ENCODE measurements at places on chromosomes 5 and 9. TPM values are rescaled to one million over a fixed set of nuclear protein-coding genes. Genes with fewer than 3 reads are reported as not detected.
A peak's percentile ranks its signal among the peaks of the same experiment; 100 is the strongest.

- peaks cover 50% of the 10 kb centered on the region for H3K36me3 ChIP-seq
- peak overlapping the region; percentile 46 for H3K27ac ChIP-seq
- DNase-seq = no peak
Measured at GRCh38 chr9:37953206-37953774, 49.4 kb upstream of the SLC25A51 start.

- peaks cover 3% of the 10 kb centered on the region for H3K4me1 ChIP-seq
- H3K36me3 ChIP-seq = no peaks in the 10 kb centered on the region
Measured at GRCh38 chr5:91240175-91240574, 142.9 kb downstream of the ARRDC3 start.

Gene IL4
- total RNA-seq = not detected

GRCh38 chr5:135713161-135713915 lies 121.1 kb upstream of the SLC25A48 start:
- no peaks in the 10 kb centered on the region for H3K36me3 ChIP-seq
- H3K4me1 ChIP-seq = no peaks in the 10 kb centered on the region
- no peaks in the 10 kb centered on the region for H3K27me3 ChIP-seq

DNA sequence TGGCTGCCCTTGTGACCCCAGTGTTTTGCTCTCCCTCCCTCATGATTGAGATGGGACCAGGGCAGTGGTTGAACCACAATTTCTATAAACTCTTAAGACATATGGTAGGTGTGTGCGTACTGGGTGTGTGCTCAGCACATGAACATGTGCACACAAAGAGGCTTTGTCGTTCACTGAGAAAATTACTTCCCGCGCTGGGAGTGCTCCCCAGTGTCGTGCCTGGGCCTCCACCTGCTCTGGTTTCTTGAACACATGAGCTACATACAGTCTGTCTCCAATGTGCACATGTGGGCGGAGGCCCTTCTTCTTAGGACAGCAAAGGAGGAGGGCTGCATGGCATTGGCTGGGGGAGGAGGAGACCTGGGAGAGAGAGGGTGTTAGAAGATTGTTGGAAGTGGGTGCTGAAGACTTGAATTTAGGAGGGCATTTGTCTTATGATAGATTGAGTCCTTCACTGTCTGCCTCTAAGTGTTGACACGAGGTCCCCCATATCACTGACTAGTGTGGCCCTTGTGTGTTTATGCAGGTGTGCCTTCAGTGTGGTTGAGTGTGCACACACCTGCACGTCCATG lies 170.0 kb downstream of the CACNA1B start:
- H3K27ac ChIP-seq = no peak overlapping the region
- peaks cover 53% of the 10 kb centered on the region for H3K27me3 ChIP-seq
- no peaks in the 10 kb centered on the region for H3K36me3 ChIP-seq
- DNase-seq = peak; percentile 19
- H3K4me1 ChIP-seq = no peaks in the 10 kb centered on the region

- H3K4me1 ChIP-seq = no peaks in the 10 kb centered on the region
- no peaks in the 10 kb centered on the region for H3K27me3 ChIP-seq
- no peak overlapping the region for H3K4me3 ChIP-seq
- H3K36me3 ChIP-seq = no peaks in the 10 kb centered on the region
Measured at GRCh38 chr9:99720455-99721050, 101.1 kb upstream of the NR4A3 start.

DNA sequence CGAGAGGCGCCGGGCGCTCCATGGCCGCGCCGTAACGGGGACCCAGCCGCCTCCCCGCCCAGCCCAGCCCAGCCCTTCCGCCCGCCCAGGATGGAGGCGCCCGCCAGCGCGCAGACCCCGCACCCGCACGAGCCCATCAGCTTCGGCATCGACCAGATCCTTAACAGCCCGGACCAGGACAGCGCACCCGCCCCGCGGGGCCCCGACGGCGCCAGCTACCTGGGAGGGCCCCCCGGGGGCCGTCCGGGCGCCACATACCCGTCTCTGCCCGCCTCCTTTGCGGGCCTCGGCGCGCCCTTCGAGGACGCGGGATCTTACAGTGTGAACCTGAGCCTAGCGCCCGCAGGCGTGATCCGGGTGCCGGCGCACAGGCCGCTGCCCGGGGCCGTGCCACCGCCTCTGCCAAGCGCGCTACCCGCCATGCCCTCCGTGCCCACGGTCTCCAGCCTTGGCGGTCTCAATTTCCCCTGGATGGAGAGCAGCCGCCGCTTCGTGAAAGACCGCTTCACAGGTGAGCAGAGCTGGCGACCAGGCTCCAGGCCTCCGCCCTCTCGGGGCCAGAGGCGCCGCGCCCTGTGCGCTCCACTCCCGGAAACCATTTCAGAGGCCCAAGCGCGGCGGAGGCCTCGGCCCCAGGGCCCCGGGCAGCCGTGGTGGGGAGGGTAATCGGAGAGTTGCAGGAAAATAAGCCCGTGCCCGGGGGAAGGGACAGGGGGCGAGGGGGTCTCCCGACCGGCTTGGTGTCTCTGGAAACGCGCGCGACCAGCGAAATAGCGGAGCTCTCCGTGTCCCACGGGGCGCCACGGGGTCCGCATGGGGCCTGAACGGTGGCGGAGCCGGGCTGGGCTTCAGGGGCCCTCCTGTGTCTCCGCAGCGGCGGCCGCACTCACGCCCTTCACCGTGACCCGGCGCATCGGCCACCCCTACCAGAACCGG lies 496 bp downstream of the TLX3 start:
- H3K4me3 ChIP-seq = no peak overlapping the region
- peak; percentile 32 for DNase-seq
- H3K27ac ChIP-seq = no peak overlapping the region

DNA sequence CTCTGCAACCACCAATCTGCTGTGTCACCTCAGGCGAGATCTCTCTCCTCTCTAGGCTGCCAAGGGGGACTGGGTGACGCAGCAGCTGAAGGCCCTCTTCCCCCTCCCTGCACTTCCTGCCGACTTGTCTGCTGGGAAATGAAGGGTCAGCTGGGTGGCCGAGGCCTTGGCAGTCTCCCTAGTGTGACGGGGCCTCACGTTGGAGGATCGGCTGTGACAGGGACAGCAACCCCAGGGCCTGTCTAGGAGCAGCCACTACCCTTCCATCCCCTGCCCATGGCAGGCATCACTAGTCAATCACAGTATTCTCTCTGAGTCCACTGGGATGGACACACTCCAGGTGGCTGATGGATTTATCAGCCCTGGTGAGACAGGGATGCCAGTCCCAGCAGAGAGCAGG lies 107.3 kb upstream of the SARDH start:
- H3K27me3 ChIP-seq = no peaks in the 10 kb centered on the region
- H3K36me3 ChIP-seq = no peaks in the 10 kb centered on the region
- no peak overlapping the region for H3K4me3 ChIP-seq
- H3K4me1 ChIP-seq = peaks cover 15% of the 10 kb centered on the region

DNA sequence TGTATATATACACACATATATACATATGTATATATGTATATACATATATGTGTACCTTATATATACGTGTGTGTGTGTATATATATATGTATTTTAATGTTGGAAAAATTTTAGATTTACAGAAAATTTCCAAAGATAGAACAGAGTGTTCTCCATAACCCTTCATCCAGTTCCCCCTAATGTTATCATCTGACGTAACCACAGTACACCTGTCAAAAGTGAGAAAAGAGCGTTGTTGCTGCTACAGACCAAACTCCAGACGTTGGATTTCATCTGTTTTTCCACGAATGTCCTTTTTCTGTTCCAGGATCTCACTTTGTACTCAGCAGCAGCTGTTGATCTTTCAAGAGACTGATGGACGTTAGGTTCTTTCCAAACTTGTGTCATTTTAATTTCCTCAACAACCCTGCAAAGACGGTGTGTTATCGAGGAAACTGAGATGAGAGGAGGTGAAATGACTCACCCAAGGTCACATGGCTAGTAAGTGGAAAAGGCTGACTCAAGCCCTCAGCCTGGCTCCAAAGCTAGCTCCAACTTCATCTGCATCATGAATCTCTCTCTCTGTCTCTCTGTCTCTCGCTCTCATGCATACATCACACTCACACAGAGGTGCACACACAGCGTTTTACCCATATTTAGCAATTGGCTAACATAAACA lies 17.0 kb upstream of the NTNG2 start:
- H3K4me3 ChIP-seq = no peak overlapping the region
- H3K27ac ChIP-seq = no peak overlapping the region
- H3K27me3 ChIP-seq = peaks cover 95% of the 10 kb centered on the region
- no peak for DNase-seq
- H3K36me3 ChIP-seq = no peaks in the 10 kb centered on the region

GRCh38 chr5:16321284-16321683 lies 141.7 kb upstream of the MARCHF11 start:
- H3K4me3 ChIP-seq = no peak overlapping the region
- DNase-seq = no peak
- no peaks in the 10 kb centered on the region for H3K27me3 ChIP-seq
- H3K27ac ChIP-seq = no peak overlapping the region

Gene CDC20B
- total RNA-seq = not detected

DNA sequence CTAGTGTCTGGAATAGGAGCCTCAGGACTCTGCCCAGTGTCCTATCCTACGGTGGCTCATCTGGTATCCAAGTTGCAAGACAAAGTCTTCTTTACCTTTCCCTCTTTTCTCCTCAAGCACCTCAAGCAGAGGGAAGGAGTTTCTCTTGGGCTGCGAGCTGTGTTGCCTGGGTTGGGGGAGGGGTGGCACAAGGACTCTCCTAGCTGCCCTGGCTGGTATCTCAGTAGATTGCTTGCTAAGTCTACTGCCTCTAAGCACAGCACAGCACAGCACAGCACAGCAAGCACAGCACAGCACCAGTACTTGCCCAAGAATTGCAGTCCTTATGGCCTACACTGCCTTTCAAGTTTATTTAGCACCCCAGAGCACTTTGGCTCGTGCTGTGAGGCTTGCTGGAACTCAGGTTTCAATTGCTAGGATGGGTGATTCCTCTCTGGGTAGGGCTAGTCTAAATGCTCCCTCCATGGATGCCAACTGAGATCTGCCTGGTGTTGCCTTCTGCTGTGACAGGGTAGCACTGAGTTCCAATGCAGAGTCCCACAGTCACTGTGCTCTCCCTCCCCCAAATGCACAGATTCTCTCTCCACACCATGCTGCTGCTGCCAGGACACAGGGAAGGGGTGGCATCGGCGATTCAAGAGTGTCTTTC lies 213.1 kb upstream of the POU5F2 start:
- no peaks in the 10 kb centered on the region for H3K27me3 ChIP-seq
- no peak overlapping the region for H3K4me3 ChIP-seq
- H3K36me3 ChIP-seq = peaks cover 14% of the 10 kb centered on the region
- H3K27ac ChIP-seq = no peak overlapping the region
- DNase-seq = no peak

DNA sequence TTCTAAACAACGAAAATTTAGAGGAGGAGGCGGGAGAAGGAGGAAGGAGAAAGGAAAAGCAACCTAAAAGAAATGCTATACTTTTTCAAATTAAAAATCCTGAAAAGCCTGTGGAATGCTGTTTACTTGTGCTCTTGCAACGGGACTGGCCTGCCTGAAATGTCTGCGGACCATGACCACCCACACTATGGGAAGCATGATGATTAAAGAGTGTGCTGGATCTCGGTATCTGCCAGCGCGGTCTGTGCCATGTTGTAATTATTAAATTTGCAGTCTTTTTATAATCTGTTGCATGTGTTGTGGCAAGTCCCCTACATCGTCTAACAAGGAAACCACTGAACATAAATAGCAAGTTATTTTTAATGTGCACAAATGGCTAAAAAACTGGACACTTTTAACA lies 111.4 kb downstream of the FANCC start:
- peak overlapping the region; percentile 15 for H3K4me3 ChIP-seq
- no peaks in the 10 kb centered on the region for H3K36me3 ChIP-seq
- DNase-seq = no peak
- no peaks in the 10 kb centered on the region for H3K27me3 ChIP-seq

- H3K4me1 ChIP-seq = peaks cover 41% of the 10 kb centered on the region
- H3K4me3 ChIP-seq = no peak overlapping the region
- DNase-seq = no peak
- peaks cover 40% of the 10 kb centered on the region for H3K36me3 ChIP-seq
Measured at GRCh38 chr5:141494761-141495452, 6.0 kb downstream of the PCDHGC5 start.

- H3K4me1 ChIP-seq = no peaks in the 10 kb centered on the region
- no peak for DNase-seq
- H3K4me3 ChIP-seq = no peak overlapping the region
- no peaks in the 10 kb centered on the region for H3K36me3 ChIP-seq
- H3K27me3 ChIP-seq = no peaks in the 10 kb centered on the region
Measured at GRCh38 chr5:142412581-142412980, 87.8 kb upstream of the SPRY4 start.

DNA sequence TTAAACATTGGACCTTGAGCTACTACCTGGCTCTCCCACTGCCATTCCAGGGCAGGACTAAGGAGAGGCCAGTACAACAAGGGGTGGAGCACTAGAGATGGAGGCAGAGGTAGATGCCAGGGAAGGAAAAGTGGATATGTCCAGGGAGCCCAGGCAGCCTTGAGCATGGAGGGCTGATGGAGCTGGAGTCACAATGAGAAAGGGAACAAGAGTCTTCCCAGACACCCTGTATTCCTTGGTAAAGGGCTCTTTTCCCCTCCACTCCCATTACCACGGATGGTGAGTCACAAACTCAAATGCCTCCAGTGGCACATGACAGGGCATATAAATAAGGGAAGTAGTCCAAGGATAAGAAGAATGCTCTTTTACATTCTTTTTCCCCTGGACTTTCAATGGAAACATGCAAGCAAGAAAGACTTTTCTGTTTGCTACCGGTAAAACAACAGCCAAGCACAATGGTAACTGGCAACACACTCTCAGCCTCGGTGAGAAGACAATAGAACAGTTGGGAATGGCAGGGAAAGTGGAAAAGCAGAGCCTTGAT lies 16.7 kb downstream of the ERAP1 start:
- H3K36me3 ChIP-seq = peaks cover 98% of the 10 kb centered on the region
- no peak overlapping the region for H3K27ac ChIP-seq
- DNase-seq = no peak
- H3K27me3 ChIP-seq = no peaks in the 10 kb centered on the region
- H3K4me3 ChIP-seq = no peak overlapping the region

GRCh38 chr9:84331119-84331809 lies 9.3 kb downstream of the SLC28A3 start:
- no peaks in the 10 kb centered on the region for H3K27me3 ChIP-seq
- H3K4me1 ChIP-seq = no peaks in the 10 kb centered on the region
- H3K4me3 ChIP-seq = no peak overlapping the region

Gene LCN9
- total RNA-seq = not detected
